NB4 (cell line): ENCODE measurements at places on chromosomes 3 and 15.

GRCh38 chr3:81793410-81793809, 32.0 kb upstream of the GBE1 start:
- DNase-seq: no peak

DNA sequence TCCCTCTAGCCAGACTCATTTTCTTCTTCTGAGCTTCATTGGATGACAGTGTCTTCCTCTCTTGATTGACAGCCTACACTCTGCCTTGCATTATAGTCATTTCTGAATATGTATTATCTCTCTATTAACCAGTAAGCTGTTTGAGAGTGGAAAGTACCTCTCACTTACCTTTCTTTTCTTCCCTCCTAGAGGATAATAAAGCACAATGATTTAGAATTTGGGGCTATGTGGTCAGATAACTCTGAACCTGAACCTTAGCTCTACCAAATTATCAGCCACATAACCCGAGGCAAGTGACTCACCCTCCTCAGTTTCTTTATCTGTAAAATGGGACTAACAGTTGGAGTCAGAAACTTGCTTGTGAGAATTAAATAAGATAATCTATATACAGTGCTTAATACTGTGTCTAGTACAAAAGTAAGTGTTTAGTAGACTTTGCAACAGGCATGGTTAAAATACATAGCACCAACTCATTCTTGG, 331.8 kb upstream of the TBL1XR1 start:
- no peak for DNase-seq

DNA sequence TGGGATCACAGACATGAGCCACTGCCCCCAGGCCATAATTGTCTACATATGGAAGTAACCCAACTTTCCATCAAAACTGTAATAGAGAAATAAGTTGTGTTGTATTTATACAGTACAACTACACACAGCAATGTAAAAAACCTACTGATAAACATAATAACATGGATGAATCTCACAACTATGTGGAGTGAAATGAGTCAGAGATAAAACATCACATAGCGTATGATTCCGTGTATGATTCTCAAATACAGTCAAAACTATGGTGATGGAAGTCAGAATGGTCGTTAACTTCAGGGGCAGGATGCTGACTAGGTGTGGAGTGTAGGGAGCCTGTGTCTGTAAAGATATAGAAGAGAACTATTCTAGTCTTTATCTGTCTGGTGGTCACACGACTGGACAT, 332.7 kb upstream of the SLCO3A1 start:
- DNase-seq: no peak

DNA sequence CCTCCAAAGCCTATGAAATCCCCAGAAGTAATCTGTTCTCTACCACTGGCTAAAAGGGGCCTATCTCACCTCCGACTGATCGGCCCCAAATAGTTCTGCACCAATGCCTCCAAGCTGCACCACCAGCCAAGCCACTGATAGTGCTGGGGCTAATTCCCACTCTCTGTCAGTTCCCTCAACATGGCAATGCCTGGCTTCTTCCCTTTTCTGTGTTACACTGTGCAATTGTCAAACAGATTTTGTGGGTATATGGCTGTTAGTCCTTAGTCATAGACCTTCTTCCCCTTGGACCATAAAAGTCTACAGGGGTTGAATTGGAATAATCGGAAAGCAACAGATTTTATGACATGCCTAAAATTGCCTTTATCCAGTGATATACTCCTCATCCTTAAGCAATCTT, 9.3 kb upstream of the UBE2E2 start:
- no peak for DNase-seq

- DNase-seq: no peak
Observed at GRCh38 chr3:103949693-103950092, 1417.0 kb upstream of the ALCAM start.

DNA sequence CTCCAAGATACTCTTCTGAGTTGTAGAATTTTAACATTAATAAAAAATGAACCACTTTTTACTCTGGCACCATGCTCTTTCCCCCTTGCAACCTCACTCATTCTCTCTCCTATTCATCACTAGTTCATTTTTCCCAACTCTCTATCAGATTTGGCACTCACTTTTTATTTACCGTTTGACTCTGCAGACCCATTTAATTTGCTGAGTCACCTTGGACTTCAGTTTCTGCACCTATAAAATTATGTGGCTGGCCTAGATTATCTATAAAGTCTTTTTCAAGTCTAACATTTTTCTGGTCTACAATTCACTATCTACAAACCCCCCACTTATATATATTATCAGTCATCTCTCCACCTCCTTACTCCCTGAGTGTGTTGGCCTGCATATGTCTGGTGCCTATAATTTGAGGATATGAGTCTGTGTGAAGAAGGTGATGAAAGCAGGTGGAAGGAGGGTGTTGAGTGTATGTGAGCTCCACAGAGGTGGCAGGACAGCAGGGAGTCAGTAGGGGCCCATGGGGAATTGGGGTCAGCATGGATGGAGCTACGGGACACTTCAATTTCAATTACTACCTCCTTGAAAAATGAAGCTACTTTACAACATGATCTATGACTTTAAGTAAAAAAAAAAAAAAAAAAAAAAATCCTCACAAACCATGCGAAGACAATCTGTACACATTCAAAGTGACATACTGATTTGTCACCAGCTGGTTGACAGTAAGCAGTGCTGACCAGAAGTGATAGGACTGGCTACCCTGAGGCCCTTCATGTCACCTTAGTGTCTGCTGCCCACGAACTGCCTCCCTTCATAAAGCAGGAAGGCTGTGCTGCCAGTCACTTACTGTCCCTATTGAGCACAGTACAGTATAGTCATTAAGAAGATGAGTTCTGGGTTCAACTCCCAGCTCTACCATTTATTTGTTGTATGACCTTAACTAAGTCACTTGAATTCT, 334.2 kb upstream of the IL12A start:
- no peak for DNase-seq

DNA sequence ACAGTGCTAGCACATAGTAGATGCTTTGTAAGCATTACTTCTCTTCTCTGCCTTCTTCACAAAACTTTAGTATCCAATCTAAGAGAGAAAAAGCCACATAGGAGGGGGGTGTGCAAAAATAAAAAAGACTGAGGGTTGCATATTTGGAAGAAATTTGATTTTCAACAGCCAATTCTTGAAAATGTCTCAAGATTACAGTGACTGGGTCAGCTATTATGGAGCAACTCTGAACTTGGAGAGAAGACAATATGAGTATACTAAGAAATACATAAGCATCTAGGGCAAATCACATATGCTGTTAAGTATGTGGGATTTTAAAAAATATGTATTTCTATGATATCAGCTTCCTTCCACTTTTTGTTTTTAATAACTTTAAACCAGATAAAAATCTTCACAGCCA, 196.6 kb upstream of the GOLIM4 start:
- no peak for DNase-seq

DNA sequence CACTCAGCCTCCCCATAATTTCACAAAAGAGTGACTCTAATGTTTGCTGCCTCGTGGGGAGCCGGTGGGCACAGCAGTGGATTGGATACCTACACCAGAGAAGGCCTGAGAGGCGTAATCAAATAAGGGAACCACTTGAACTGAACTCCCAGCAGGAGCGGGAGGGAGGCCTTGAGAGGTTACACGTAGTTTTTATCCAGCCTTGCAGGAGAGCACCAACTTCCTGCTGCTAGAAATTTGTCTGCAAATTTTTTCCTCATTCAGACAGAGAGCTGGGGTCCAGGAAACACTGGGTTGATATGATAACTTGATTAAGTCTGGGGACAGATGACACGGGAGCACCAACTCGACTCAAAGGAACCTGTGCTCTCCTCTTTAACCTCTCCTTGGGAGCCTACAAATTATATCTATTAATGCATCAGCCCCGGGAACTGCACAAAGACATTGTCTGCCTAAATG, 69.8 kb downstream of the HES1 start:
- peak; percentile 76 for DNase-seq

DNA sequence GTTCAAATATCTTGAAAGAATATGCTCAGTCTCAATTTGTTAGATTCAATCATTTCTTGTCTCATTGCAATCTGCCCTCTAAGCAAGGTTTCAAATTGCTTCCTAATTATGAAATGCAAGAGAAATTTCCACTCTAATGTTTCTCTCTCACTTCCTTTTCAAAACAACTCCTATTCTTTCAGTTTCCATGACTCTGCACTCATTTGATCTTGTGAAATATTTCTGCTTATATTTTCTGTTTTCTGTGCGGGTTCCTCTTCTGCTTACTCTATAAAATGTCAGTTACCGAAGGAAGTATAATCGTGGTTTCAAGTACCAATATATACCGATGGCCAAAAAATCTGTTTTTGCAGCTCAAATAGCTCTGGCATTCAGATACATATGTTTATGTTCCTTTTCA, 521.9 kb upstream of the NAALADL2 start:
- DNase-seq: peak; percentile 9

DNA sequence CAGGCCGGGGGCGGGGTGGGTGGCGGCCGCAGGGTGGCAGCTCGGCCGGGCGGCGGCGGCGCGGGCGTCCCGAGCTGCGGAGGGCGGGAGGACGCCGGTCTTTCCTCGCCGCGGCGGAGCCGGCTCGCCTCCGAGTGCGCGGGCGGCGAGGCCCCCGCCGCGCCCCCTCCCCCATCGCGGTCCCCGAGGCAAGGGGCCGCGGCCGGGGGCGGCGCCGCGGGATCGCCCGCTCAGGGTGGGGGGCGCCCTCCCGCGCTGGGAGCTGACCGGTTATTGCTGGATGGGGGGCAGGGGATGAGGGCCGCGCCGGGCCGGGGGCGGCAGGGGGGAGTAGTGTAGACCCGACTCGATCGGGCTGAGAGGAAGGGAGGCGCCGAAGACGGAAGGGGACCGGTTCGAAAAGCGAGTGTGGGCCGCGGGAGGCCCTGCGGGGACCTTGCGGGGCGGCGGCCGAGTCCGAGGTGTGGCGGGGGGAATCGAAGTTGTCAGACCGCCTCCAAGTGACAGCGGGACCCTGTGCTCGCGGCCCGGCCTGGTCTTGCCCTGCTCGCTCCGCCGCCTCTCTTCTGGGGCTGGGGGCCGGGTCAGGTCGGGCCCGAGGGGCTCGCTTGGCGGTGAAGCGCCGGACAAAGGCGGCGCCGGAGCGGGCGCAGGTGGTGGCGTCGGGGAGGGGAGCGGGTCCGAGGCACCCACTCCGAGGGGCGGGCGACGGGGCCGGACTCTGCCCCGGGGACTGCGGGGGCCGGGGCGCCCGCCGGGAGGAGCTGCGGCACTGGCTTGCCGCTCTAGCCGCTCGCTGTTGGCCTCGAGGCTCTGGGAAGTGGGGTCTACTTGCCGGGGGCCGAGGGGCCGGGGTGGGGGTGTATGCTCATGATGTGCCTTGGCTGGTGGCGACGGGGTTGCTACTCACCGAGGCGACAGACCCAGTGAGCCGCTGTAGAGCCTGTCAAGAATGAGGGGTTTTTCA, 1.1 kb downstream of the BAHD1 start:
- DNase-seq: peak; percentile 62

GRCh38 chr3:11001020-11001657, 8.6 kb downstream of the SLC6A1 start:
- DNase-seq: peak; percentile 35

GRCh38 chr3:175433026-175433674, 574.0 kb downstream of the NAALADL2 start:
- no peak for DNase-seq

- DNase-seq: no peak
Observed at GRCh38 chr15:75653347-75653913, 5.7 kb downstream of the SNX33 start.

DNA sequence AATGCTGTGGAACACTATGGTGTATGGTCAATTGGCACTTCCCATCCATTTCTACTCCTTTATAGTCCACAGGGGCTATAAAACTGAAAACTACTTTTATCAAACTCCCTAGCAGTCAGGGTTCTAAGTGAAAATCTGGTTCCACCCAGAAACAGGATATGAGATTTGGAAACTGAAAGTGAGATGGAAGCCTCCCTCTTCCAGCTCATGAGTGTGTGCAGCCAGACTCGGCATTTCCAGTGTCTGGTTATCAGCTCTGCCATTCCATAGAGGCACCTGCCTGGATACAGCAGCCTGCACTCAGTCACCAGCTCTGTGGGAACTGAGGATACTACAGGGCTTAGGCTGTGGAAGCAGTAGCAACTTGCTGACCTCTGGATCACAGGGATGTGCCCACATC, 14.7 kb upstream of the PLA2G4F start:
- no peak for DNase-seq

GRCh38 chr3:52809662-52810377, 15.2 kb downstream of the ITIH3 start:
- DNase-seq: no peak

GRCh38 chr15:70264014-70264582, 166.4 kb upstream of the TLE3 start:
- peak; percentile 85 for DNase-seq

- DNase-seq: no peak
Observed at GRCh38 chr15:69653846-69654245, 201.2 kb downstream of the RPLP1 start.

DNA sequence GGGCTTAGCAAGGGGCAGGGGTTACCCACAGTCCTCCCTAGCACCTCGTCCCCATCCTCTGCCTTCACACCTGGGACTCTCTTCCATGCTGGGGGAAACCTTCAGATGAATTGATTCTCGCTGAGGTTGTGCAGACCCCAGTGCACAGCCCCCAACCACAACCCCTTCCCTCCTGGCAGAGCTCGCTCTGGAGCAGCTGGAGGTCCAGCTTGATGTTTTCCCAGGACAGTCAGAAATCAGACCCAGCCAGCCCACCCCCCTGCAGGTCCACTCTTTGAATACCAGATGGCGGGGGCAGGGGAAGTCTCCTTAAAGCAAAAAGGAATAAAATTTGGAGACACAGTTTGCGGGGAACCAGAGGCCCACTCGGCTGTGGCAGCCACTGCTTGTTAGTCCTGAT, 234.4 kb downstream of the XXYLT1 start:
- no peak for DNase-seq

DNA sequence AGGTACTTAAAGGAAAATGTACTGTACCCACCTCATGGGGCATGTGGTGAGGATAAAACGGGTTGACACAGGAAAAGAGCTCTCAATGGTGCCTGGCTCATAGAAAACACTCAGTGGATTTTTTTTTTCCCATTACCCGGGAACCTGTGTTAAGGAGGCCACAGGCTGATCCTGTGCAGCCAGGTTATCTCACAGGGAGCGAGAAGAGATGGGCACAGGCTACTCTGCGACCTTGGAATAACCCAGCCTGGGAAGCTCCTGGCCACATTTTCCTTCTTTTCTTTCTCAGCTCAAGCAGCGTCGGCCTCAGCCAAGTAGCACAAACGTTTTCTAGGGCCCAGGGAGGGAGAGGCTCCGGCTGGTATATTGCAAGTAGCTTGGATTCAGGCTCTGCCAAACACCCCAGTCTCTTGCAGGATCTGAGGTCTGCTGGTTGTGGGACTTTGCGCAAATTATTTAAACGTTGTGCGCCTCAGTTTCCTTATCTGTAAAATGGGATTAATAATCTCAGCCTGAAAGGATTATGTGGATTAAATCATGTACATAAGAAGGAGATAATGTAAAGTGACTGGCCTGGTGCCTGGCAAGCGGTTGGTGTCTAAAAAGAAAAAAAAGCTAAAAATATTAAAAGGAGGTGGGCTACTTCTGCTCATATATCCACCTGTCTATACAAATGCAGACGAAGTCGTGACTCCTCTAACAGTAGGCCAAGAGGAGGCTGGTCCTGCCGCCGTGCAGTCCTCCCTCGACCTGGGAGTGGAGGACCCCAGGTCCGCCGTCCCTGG, 2.2 kb downstream of the FURIN start:
- DNase-seq: peak; percentile 40

GRCh38 chr3:129491794-129492193, 36.6 kb upstream of the RHO start:
- DNase-seq: no peak
